Activated CD8-positive, alpha-beta T cell treated with anti-CD3 and anti-CD28 coated beads, Interleukin-2, amount 10 ng/mL, durations not matched to agents 7 days and 5 days (primary cell): ENCODE measurements at places on chromosomes 2 and 18.

DNA sequence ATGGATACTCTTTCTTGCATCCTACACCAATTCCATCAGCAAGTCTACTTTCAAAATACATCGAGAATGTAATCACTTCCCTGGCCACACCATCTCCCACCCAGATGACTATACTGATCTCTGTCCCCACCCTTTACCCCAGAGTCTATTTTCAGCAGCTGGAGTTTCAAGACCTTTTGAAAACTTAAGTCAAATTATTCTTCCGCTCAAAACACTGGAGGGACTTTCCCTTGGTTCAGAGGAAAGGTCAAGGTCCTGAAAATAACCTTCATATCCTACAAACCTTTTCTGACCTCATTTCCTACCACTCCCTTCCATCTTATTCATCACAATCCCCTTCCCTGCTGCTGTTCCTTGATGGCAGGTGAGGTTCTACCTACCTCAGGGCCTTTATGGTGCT lies 58.8 kb upstream of the LYPD6 start:
- H3K4me1 ChIP-seq = no peaks in the 10 kb centered on the region
- no peaks in the 10 kb centered on the region for H3K27me3 ChIP-seq
- no peaks in the 10 kb centered on the region for H3K36me3 ChIP-seq
- H3K27ac ChIP-seq = no peak overlapping the region

- peak overlapping the region; percentile 97 for H3K27ac ChIP-seq
- peaks cover 10% of the 10 kb centered on the region for H3K36me3 ChIP-seq
- peak overlapping the region; percentile 56 for H3K4me3 ChIP-seq
- peaks cover 76% of the 10 kb centered on the region for H3K4me1 ChIP-seq
Measured at GRCh38 chr2:234427081-234428061, 69.5 kb downstream of the ARL4C start.

- no peak overlapping the region for H3K27ac ChIP-seq
- H3K36me3 ChIP-seq = peaks cover 87% of the 10 kb centered on the region
- DNase-seq = no peak
- no peaks in the 10 kb centered on the region for H3K27me3 ChIP-seq
- H3K4me3 ChIP-seq = no peak overlapping the region
Measured at GRCh38 chr2:224887141-224887540, 155.1 kb downstream of the DOCK10 start.

- DNase-seq = peak; percentile 80
- H3K4me3 ChIP-seq = peak overlapping the region; percentile 82
- H3K27ac ChIP-seq = peak overlapping the region; percentile 55
- H3K36me3 ChIP-seq = no peaks in the 10 kb centered on the region
- H3K4me1 ChIP-seq = peaks cover 49% of the 10 kb centered on the region
- H3K27me3 ChIP-seq = peaks cover 69% of the 10 kb centered on the region
Measured at GRCh38 chr2:172095146-172095904, 7.4 kb downstream of the DLX2 start.

GRCh38 chr2:7048762-7049294 lies 131.6 kb downstream of the RNF144A start:
- peaks cover 10% of the 10 kb centered on the region for H3K4me1 ChIP-seq
- no peak overlapping the region for H3K4me3 ChIP-seq
- no peak for DNase-seq
- peaks cover 52% of the 10 kb centered on the region for H3K36me3 ChIP-seq
- no peaks in the 10 kb centered on the region for H3K27me3 ChIP-seq
- no peak overlapping the region for H3K27ac ChIP-seq

DNA sequence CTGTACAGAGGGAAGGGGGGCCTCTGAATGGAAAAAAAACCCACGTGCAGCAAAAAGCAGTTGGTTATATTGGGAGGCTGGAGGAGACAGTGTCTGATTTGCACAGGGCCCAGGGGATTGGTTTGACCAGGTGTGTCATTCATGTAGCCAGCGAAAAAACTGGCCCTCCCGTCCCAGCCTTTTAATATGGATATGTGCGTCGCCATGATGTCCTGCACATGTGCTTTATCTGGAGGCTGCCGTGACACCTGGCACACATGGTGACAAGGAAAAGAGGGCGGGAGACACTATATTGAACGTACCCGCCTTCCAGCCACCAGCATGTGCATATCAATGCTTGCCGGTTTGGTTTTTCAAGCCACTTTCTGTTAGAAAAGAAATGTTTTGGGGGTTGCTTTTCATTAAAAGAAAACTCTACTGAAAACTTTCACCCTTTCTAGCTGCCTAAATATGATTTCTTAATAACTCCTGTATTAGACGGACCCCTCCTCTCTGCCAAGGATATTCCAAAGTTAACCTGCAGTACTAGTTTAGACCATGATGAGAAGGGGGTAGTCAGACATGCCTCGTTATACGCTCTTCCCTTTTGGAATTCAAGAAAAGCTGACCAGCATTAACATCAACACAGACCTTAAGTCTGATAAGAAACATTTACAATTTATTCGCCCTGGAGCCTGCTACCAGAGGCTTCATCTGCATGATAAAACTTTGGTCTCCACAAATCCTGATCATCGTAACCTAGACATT lies 16.2 kb downstream of the SLC25A52 start:
- DNase-seq = no peak
- H3K27ac ChIP-seq = no peak overlapping the region
- no peaks in the 10 kb centered on the region for H3K4me1 ChIP-seq
- peaks cover 4% of the 10 kb centered on the region for H3K27me3 ChIP-seq

DNA sequence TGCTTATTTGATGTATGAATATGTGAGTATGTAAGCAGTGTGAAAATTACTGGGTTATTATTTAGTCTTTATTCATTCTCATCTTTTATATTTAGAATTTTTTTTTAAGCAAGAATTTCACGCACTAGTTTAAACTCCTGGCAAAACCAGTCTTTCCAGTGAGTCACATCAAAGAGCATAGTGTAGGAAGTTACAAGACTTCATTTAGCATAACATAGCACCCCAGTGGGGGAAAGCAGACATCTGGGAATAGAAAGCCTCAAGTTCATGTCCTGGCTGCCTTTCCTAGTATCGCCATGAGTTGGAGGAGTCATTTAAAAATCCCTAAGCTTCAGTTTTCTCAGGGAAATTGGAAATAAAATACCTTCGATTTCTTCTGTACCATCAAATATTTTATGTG lies 408.3 kb downstream of the NUP35 start:
- H3K27ac ChIP-seq = no peak overlapping the region
- no peak overlapping the region for H3K4me3 ChIP-seq
- H3K4me1 ChIP-seq = no peaks in the 10 kb centered on the region
- no peak for DNase-seq
- H3K36me3 ChIP-seq = no peaks in the 10 kb centered on the region

DNA sequence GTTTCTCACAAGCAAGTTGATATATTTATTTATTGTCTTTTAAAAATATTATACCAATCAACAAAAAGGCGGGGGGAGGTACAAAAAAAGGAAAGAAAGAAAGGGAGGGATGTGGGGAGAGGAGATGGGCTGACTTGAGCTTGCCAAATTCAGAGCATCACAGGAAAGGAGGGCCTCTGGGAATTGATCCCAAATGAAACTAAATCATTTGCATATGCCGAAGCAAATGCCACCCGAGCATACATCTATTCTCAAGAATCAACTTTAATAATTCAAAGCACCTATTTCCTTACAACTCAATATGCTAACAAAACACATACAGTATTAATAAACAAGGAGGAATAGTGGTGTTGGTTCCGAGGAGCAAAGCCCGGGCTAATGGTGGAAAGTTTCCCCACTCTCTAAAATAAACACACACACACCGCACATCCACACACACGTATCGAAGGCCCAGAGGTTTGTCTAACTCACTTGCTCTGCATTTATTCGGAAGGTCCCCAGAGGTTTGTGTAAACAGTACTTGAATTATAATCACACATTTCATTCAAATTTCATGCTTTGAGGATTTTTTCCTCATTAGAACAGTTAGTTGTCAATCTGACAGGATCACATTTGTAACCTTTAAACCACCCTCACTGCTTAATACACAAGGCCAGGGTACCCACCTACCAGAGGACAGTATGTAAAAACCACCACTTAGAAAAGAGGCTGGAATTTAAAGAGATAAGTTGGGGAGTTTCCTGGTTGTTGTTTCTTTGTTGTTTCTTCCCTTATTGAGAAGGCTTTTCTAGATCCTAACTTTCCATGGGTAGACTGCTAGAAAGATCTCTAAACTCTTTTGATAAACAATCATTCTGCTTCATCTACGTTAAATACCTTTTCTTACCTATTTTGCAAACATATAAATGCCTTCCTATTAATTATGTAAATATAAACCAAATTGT lies 264.7 kb downstream of the TCF4 start:
- H3K4me1 ChIP-seq = peaks cover 8% of the 10 kb centered on the region
- no peaks in the 10 kb centered on the region for H3K36me3 ChIP-seq
- no peak overlapping the region for H3K4me3 ChIP-seq
- H3K27ac ChIP-seq = no peak overlapping the region

- no peak overlapping the region for H3K27ac ChIP-seq
- H3K36me3 ChIP-seq = peaks cover 89% of the 10 kb centered on the region
- no peak for DNase-seq
- no peak overlapping the region for H3K4me3 ChIP-seq
- H3K27me3 ChIP-seq = no peaks in the 10 kb centered on the region
- H3K4me1 ChIP-seq = no peaks in the 10 kb centered on the region
Measured at GRCh38 chr18:79733135-79733701, 53.6 kb downstream of the CTDP1 start.

DNA sequence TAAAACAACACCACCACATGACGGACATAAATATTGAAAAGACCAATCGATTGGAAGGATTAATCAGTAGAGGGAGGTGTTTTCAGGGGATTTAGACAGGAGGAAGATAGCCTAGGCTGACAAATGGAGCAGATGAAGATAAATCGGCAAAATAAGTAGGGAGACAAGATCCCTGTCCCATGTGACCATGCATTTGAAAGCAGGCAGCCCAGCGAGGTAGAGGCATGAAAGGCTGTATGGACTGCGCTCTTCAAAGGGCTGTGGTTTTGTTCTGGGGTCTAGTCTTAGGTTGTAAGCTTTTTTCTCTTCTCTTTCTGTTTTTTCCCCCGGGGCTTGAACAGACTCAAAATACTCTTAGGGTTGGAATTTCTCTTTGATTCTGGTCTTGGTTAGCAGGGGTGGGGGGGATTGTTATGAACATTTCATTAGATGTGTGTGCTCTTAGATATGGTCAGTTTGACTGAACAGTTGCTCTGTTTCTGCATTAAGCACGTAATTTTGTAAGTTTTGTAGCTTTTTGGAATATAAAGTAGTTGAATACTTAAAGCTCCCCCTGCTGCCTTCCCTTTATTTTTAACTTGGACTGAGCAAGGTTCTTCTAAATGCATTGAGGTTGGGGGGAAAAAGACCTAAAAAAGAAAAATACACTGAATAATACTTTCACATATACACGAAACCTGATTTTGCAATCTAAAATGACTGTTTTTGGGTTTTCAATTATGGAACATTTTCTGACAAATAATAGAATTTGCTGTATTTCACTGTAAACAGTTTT lies 32.2 kb downstream of the ZNF532 start:
- peaks cover 14% of the 10 kb centered on the region for H3K4me1 ChIP-seq
- no peak overlapping the region for H3K4me3 ChIP-seq
- peaks cover 15% of the 10 kb centered on the region for H3K27me3 ChIP-seq
- H3K36me3 ChIP-seq = no peaks in the 10 kb centered on the region

DNA sequence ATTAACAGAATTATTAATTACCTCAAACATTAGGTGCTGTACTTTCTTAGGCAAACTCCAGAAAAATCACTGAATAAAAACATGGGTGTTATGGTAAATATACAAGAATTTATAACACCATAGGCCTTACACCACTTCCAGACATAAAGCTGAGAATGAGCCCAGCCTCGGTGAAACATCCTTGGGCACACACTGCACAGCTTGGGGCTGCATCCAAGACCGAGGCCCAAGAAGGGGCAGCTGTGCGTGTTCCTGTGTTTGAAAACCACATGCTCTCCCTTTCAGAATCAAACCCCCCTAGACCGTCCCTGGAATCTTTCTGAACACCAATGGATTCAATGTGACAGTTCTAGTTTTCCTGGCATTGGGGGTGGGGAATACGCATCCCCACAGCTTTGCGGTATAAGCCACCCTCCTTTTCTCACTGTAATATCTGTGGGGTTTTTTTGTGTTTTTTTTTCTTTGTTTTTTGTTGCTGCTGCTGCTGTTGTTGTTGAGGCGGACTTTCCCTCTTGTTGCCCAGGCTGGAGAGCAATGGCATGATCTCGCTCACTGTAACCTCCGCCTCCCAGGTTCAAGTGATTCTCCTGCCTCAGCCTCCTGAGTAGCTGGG lies 12.9 kb downstream of the ERFE start:
- peaks cover 33% of the 10 kb centered on the region for H3K36me3 ChIP-seq
- no peaks in the 10 kb centered on the region for H3K27me3 ChIP-seq
- H3K4me1 ChIP-seq = no peaks in the 10 kb centered on the region
- no peak for DNase-seq

- DNase-seq = no peak
- no peaks in the 10 kb centered on the region for H3K4me1 ChIP-seq
- no peak overlapping the region for H3K27ac ChIP-seq
- H3K4me3 ChIP-seq = no peak overlapping the region
- H3K27me3 ChIP-seq = no peaks in the 10 kb centered on the region
Measured at GRCh38 chr18:78822171-78822948, 157.3 kb upstream of the SALL3 start.

DNA sequence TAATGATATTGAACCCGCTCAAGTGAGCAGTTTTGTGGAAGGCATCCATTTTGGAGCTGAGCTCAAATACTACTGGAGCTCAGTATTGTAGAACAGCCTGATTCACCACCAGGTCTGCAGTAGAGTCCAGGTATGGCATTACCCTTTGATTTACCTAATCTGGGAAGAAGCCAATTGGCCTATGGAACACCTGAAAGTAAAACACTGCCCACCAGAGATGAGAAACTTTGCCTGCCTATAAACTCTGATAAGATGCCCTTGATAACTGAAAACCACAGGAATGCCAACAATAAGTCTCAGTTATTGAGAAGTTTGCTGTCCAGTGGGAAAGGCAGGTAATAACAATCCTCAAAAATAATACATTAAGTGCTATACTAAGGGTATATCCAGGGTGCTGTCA lies 25.5 kb upstream of the TDRD15 start:
- no peaks in the 10 kb centered on the region for H3K4me1 ChIP-seq
- H3K4me3 ChIP-seq = no peak overlapping the region
- H3K36me3 ChIP-seq = no peaks in the 10 kb centered on the region
- H3K27ac ChIP-seq = no peak overlapping the region
- DNase-seq = no peak

DNA sequence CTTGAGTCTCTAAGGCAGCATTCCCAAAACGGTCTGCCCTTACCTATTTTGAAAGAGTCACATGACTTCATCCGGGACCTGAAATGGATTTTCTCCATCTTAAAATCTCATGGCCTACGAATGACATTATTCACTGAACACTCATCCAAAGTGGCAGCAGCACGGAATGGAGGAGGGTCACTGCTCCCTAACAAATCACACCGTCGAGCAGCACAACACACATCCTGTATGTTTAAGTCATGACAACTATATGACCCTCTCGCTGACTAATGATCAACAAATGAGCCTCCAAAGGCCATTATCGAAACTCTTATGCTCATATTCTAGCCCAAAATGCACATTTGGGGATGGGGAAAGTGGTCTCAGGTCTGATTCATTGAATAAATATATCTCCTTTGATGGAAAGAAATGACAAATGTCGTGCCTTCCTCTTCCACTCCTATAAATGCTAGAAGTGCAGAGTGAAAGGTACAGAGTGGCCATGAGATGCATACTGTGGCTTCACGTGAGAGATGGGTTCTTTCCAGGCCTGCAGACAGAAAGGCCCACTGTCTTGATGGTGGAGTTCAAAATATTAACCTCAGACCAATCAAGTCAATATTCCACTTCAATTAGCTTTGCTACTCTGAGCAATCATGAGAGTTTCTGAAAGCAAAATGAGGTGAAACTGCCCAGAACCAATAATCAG lies 70.8 kb downstream of the C2orf76 start:
- H3K4me1 ChIP-seq = no peaks in the 10 kb centered on the region
- H3K27me3 ChIP-seq = no peaks in the 10 kb centered on the region
- no peak for DNase-seq
- no peaks in the 10 kb centered on the region for H3K36me3 ChIP-seq
- H3K27ac ChIP-seq = no peak overlapping the region
